Liver (tissue), 10 donors: ENCODE measurements at places on chromosomes 12 and 14. TPM values are rescaled to one million over a fixed set of nuclear protein-coding genes. Genes with fewer than 3 reads are reported as not detected.

DNA sequence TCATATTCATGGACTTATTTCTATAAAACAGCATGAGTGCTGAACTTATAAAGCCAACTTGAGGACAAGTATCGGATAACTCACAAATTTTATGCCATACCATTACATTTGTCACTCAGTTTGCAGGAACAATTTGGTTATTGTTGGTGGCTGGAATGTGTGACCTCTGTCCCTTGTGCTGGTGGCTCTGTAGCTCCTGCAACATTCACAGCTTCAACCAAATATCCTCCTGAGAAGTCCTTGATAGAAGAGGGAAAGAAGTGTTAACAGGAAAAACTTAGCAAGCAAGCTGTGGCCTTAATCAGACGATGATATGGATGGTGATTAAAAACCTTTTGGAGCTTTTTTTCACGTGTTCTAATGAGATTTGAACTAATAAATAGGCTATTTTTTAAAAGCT lies 61.0 kb upstream of the DNM1L start:
- DNase-seq = no peak

DNA sequence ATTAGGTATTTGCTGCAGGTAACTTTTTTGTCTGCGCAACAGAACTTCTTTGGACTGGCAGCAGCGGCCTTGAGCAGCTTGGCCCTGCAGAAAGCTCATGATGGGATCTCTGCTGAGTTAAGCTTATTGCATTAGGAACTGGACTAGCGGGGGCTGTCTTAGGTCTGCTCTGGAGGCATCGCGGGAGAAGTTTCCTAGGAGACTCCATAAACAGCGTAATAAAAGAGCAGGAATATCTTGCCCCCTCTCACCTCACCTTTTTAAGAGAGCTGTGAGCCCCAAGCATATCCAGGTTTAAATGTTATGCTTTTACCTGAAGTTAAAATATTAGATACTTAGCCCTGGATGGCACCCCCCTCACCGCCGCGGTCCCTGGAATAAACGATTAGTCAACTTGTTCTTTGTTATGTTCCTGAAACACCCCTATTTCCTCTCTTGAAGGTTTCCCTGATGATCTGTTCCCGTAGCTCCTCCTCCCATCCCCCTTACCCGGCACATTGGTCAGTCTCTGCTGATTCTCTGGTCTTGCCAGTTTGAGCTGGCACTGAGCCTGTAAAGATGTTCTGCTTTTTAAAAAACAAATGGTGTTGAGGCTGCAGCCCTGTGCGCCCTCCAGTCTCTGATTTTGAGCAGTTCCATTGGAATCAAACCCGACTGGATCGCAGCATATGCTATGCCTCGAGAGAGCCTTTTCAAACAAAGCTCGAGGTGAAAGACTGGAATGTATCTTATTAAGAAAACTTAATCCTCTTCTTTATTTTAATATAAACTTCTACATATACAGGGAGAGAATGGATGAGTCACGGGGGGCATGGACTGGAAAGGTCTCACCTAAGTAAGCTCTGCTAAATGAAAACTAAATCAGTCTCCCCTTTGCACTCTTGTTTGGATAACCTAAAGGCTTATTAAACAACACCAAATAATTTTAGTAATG lies 1.9 kb downstream of the MLXIP start:
- DNase-seq = no peak

- no peak for DNase-seq
Measured at GRCh38 chr12:82522762-82523161, 163.9 kb upstream of the TMTC2 start.

GRCh38 chr14:32491416-32492016 lies 162.4 kb downstream of the AKAP6 start:
- no peak for DNase-seq

DNA sequence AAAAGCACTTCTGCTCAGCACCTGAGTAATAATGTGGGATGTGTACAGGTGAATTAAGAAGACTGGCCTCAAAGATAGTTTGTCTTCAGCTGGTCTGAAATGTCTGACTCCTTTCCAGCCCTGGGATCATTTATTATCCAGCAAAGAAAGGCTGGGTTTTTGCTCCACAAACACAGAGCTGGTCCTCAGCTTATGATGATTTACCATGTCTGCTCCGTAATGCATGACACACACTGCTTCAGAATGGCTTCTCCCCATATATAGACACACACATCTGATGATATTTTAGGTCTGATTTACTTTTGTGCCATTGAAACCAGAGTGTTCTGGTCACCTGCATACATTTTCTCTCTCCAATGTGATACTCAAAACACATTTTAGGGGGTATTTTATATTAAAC lies 225.0 kb downstream of the SLC25A21 start:
- no peak for DNase-seq

GRCh38 chr12:4700621-4701026 lies 19.6 kb upstream of the GALNT8 start:
- DNase-seq = no peak

DNA sequence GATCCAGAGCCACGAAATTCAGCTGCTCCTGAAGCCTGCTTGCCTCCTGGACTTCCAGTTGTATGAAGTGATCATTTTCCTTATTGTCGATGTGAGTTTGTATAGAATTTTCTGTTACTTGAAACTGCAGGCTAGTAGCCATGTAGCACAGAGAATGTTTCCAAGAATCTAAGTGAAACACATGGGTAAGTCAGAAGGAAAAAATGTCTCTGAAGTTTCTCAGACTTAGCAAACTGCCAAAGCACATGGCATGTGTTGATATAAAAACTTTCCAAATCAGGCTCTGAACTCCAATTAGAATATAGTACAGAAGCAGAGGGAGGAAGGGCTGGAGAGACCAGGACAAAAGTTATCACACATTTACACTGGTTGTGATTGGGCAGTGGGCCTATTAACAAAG lies 9.8 kb upstream of the PCNX1 start:
- DNase-seq = no peak

DNA sequence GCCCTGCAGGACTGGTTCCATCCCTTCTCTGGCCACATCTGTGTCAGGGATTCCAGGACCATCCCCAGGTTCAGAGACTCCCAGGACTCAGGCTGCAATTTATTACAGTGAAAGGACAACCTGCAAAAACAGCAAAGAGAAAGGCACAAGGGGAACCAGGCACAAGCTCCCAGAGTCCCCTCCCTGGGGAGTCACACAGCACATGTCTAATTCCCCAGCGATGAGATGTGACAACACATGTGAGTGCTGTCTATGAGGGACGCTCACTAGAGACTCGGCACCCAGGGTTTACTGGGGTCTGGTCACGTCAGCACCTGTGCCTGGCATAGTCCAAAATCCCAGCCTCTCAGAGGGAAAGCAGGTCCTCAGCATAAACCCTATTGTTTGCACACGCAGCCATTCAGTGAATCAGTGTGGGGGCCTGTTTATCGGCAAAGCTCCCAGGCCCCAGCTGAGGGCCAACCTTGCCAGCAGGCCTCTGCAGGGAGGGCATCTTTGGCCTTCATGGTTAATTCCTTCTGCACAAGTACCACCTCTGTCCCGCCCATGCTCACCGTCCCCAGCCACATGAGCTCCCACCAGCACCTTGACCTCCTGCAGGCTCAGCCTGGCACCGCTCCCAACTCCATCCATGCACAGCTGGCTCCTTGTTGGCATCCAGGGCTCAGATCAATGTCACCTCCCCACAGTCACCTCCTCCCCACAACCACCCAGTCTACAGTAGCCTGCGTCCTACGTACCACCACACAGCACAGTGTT lies 198.9 kb upstream of the SFSWAP start:
- DNase-seq = no peak

GRCh38 chr14:102504328-102504999 lies 5.1 kb downstream of the ANKRD9 start:
- peak; percentile 80 for DNase-seq

DNA sequence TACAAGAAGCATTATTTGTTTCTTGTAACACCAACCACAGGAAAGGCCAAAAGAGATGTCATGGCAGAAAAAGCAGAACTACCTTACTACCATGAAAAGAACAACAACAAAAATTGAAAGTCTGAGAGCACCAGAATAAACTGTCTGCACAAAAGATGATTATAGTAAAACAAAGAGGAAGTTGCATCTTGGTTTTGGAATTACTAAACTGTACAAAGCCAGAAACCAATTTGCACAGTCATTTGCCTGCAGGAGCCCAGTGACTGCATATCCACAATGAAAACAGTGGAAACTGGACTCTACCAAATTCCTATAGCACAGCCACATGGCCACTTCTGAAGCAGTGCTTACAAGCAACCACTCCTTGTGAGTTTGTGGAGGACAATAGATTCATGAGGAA lies 276.2 kb downstream of the SSPN start:
- DNase-seq = no peak

- DNase-seq = no peak
Measured at GRCh38 chr12:22722779-22723178, 97.8 kb downstream of the ETNK1 start.

GRCh38 chr12:28683366-28683765 lies 465.7 kb upstream of the FAR2 start:
- DNase-seq = no peak

DNA sequence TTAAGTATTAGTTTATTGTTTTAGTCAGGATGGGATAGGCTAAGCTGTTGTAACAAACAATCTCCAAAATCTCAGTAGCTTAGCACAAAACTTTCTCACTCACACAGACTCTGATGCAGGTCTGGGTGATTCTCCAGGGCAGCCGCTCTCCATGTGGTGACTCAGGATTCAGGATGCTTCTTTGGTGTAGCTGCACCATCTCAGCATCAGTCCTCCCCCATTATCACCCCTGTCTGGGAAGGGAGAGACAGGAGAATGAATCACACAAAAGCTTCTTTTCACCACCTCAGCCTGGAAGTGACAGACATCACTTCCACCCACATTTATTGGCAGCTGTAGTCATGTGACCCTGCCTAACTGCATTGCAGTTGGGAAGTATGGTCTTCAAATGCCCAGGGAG lies 142.3 kb downstream of the DICER1 start:
- DNase-seq = no peak

DNA sequence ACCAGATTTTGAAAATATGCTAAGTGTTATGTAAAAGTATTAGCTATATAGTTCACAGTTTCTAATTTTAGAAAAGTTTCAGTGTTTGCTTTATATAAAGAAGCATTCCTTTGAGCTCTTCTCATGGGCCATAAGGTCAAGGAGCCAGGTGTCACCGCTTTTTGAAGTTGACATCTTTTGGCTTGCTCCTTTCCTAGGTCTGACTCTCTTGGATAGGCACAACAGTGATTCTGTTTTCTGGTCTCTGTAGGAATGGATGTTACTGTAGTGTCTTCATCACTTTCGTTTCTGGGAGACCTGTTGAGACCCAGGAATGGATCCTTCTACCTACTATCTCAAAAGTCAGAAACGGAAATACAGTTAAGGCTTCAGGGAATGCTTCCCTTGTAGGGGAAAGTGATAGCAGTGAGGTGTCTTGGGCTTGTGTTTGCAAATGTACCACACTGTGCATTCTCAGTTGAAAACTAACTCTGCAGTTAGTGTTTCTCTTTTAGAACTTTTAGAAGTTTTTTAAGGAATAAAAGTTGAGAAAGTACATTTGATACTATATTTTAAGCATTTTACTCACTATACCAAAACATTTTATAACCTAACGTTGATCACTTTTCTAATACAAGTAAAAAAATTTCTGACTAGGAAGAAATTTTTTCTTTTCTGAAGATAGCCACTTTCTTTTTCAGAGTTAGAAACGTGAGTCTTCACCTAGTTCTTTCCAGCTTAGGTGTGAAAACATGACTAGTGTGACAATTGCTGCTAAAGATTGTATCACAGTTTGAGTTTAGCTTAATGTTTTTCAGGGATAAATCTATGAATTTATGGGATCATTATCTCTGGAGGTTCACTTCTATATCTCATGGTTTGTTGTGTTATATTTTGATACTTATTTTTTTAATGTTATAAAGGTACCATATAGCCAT lies 20.8 kb downstream of the VRK1 start:
- DNase-seq = no peak

GRCh38 chr14:74459289-74459946 lies 33.4 kb upstream of the SYNDIG1L start:
- peak; percentile 41 for DNase-seq

DNA sequence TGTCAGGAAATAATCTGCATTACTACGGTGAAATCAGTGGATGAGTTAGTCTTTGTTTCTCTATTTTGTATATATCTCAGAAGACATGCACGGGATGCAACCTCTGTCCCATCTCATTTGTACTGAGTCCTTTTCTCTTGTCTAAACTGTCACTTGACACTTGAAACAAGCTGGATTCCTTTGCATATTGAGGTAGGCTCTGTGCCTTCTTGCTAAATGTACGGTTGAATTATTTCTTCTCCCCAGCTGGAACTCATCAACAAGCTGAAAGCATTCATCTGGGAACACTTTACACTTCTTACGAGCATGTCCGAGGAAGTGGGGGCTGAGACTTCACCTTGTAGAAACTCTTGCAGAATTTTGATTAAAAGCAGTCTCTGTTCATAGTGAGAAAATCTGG lies 119.5 kb downstream of the VEZT start:
- DNase-seq = no peak

- DNase-seq = no peak
Measured at GRCh38 chr14:54127526-54127925, 170.9 kb upstream of the BMP4 start.

GRCh38 chr12:78871566-78871965 lies 7.0 kb downstream of the SYT1 start:
- no peak for DNase-seq

DNA sequence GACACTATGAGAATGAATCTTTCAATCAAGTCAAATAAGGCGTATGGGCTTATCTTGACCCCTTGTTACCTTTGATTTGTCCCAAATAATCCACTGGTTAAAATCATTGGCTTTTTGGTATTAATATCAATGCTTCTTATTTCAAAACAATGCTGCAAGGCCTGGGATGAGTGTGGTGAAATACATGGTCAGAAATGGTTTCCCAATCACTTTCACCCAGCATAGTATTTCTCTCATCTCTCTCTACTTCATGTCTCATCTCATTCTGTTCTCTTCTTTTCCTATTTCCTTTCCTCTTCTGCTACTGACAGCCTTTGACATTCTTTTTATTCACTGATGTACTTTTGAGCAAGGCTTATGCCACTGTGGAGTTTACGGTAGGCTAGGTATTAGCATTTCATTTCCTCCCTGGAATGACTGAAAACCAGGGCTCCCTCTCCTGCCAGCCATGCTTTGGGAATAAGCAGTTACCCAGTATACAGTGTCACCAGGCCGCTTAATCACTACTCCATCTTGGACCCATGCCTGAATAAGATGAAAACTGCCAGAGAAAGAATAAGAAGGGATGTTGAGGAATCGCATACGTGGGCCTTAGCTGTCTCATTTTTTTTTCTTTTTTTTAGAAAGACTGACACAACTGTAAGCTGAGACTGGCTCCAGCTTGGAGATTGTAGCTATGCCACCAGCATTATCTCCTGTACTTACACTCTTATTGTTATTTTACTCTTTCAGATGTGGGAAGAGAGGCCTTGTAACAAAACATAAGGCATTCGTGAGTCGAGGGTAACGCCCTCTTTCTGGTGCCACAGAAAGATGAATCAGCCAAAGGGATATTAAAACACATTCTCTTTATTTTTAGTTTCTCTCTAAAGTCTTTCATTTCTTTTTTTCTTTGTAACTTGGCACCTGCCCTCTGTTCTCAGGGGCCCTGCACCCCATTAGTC lies 53.5 kb downstream of the IGF1 start:
- DNase-seq = no peak

Gene SAMD4A
- 17.8 TPM for total RNA-seq

Gene DRAM1
- total RNA-seq = 7.8 TPM

Gene NUMB
- total RNA-seq = 45.8 TPM

Gene PRH1
- 9.6 TPM for total RNA-seq

Gene UNG
- total RNA-seq = 9.4 TPM
